ENCODE measurements at places on chromosomes 13 and 19. TPM values are rescaled to one million over a fixed set of nuclear protein-coding genes. Genes with fewer than 3 reads are reported as not detected.

DNA sequence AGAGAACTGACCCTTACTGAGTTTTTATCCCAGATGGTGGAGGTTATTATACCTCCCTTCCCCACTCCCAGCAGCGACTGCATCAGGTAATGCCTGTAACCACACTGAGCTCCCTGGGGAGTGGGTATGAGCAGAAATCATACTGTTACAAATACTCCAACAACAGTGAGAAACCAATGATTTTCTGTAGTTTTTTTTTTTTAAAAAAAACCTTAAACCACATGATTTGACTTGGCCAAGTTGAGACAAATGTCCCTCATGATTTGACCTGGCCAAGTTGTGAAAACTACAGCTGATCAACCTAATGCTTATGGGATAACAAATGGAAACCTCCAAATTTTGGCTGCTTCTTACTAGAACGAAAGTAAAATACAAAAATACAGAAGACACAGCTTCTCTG is 33.1 kb upstream of the SERP2 start:
- DNase-seq, result no peak

The LRRC8E gene
- 4.5 TPM for total RNA-seq

DNA sequence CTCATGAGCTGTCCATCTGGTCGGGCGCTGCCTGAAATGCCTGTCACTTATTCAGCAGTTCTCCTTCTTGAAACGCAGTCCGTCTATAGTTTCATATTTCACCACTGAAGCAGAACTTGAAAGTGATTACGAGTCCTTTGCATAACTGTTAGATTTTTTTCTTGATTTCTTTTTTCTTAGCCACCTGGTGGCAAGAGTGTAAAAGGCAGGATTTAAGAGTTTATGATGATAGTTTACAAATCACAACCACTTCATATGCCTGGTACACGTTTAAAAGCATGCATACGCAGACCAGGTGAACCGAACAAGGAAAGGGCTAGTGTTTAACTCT is 45.8 kb downstream of the GGACT start:
- DNase-seq, result no peak

The CDC16 gene
- 58.5 TPM for total RNA-seq

DNA sequence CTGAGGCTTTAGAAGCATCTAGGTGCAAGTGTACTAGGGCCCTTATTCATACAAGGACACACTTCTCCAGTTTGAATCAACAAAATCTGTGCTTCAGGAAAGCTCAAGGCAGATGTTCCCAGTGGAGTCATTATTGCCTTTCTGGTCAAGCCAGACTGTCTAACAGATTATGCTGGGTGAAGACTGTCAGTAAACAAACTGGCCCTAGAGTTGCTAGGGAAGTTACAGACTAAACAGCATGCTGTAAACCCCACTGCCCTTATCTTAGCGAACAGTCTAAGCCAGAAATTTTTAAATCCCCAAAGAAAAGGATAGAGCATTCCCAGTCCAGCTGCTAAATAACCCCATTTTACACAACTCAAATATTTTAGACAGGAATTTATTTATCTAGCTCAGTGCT is 1701.3 kb upstream of the PRR20A start:
- DNase-seq, result no peak

GRCh38 chr13:29284726-29285125 is 310.8 kb downstream of the SLC7A1 start:
- DNase-seq, result no peak

The WDR88 gene
- not detected for total RNA-seq

DNA sequence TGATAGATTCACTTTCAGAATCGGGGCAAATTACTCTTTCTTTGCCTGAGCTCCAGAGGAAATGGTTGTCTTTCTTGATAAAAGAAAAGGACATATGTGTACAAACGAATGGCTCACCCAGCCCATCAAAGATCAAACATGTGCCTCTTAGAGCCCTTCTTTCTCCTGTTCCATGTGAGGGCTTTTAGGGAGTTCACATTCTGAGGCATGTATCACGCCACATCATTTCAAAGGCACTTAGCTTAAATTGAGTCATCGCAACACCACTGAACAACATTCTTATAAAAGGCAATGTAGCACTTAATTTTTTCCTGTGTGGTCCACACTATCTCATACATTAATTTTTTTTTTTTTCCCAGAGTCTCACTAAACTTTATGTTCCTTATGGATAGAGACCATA is 521.0 kb downstream of the SUCLA2 start:
- no peak for DNase-seq

DNA sequence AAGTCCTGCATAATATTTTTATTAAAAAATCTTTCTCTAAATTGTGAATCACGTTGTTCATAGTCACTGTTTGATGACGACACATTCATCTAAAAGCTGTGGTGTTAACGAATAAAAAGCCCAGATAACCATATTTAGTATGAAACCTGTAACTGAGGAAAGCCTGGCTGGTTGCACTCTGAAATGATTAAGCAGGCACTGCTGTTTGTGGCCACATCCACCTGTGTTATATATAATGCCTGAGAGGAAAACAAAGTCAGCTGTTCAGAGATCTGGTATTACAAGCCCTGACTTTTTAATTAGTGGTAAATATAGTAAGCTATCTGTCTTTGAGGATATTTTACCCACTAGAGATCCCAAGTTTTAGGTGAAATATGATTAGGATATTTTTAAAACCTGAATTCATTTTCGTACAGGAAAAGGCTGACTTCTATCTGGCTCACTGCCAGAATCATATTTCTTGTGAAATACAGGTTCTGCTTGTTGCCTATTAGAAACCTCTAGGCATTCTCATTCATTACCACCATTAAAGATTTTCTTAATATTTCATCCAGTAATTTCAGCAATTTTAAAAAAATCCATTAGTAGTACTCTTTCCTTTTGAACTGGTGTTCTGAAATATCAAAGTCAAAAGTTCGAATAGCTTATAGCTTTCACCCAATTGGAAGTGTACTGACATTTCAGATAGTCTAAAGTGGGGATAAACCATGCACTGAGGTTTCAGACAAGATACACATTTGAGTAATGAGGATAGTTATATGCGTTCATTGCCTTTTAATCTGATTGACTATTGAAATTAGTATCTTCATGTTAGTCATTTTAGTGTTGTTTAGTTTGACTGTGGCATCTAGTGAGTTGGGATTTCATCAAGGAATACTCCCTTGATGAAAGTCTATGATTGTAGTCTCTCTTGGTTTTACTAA is 79.7 kb downstream of the LMO7 start:
- no peak for DNase-seq

DNA sequence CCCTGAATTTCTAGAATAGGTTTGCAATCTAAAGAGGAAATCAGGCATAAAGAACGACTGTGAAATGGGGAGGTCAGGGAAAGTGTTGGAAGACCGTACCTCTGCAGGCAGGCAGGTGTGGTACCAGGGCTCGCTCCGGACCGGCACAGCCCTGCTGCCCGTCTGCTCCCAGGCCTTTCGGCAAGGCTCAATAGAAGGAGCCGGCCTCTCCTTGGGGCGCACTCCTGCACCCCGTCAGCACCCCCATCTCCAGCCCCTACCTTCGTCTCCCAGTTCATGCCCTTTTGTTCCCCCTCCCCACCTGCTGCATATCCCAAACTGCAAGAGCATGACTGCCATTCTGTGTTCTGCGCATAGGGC is 139.8 kb upstream of the SOX1 start:
- DNase-seq, result no peak

DNA sequence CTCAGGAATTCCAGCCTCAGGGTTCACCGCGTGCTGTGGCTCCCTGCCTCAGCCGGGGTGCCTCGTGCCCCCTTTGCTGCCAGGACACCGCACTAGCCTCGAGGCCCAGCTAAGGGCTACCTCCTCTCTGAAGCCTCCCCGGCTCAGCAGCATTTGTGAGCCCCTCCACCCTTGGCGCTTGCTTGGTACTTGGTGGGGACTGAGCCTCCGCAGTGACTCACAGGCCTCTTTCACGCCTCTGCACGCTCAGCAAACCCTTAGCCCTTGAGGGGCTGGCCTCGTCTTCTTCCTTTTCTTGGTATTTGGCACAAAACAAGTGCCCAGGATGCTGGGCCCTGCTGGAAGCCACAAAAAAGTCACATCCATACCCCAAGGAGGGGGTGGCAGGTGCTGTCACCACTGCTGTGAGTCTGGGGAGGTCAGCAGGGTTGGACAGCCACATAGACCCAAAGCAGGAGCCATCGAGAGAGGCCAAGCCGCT is 85.4 kb upstream of the TM9SF2 start:
- DNase-seq, result no peak

DNA sequence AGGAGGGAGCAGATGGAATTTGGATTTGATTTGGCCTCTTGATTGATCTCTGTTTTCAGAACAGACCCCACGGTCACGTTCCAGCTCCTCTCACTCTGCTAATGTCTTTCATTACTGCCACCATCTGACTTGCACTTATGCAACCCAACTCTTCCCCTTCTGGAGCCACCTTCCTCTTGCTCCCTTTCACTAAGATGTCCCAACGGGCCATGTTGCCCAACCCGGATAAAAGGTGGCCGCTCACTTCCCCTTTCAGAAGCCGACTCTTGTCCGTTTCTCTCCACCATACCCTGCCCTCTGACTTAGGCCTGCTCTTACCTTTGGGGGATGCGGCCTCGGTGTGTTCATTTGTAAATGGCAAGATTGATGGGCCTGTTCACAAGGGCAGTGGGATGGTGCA is 27.4 kb upstream of the CYP4F8 start:
- no peak for DNase-seq

The CLDND2 gene
- not detected for total RNA-seq

DNA sequence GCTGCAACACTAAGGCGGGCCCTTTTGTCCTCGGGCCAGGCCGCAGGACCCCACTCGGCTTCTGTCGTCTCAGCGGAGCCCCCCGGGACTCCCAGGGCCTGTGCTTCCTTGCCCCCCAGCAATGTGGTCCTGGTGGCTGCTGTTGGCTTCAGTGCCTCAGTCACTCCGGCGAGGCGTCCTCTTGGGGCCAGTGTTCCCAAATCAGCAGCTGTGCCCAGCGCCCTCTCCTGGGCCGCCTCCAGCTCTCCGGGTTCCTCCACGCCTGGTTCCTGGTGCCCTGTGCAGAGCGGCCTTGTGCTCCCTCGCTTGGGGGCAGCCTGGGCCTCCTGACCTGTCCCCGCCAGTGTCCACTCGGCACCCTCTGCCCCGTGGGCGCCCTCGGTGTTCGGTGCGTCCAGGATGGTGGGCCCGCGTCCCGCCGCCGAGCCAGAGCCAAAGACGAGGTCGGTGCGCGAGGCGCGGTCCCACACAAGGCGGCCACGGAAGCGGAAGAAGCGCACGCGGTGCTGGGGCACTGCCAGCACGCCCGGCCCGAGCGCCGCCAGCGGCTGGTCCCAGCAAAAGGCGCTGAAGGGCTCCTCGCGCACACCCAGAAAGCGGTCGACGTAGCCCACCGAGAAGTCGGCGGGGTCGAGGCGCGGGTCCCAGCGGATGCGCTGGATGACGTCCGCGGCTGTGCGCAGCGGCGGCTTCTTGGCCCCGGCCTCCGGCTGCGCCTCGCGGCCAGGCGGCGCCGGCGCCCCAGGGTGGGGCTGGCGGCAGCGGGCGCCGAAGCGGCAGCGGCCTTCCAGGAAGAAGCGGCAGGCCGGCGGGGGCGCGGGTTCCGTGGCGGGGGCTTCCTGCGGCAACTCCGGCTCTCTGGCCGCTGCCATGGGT is 685 bp downstream of the LENG9 start:
- peak; percentile 73 for DNase-seq

The ZNF835 gene
- total RNA-seq, result not detected

The TRPM4 gene
- total RNA-seq, result 7.0 TPM

DNA sequence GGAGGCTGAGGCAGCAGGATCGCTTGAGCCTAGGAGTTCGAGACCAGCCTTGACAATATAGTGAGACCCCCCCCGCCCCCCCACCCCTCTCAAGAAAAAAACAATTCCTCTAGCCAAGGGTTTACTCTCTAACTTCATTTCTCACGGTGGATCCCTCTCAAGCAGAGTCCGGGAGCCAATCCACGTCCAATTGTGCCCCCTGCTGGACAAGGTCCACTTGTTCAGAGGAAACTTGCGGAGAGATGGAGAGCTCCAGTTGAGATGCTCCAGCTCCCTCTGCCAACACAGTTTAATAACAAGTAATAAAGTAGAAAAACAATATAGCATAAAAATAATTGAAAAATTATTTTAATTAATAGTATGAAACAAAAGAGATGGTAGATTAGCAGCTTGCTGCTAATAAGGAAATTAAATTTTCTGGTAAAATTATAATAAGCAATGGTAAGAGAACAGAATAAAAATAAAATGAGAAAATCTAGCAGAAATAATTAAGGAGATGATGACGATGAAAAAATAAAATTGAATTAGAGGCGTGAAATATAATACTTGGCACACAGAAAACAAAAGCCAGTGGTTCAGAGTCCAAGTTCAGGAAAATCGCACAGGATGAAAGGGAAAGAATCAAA is 14.5 kb upstream of the SIGLEC14 start:
- peak; percentile 92 for DNase-seq

DNA sequence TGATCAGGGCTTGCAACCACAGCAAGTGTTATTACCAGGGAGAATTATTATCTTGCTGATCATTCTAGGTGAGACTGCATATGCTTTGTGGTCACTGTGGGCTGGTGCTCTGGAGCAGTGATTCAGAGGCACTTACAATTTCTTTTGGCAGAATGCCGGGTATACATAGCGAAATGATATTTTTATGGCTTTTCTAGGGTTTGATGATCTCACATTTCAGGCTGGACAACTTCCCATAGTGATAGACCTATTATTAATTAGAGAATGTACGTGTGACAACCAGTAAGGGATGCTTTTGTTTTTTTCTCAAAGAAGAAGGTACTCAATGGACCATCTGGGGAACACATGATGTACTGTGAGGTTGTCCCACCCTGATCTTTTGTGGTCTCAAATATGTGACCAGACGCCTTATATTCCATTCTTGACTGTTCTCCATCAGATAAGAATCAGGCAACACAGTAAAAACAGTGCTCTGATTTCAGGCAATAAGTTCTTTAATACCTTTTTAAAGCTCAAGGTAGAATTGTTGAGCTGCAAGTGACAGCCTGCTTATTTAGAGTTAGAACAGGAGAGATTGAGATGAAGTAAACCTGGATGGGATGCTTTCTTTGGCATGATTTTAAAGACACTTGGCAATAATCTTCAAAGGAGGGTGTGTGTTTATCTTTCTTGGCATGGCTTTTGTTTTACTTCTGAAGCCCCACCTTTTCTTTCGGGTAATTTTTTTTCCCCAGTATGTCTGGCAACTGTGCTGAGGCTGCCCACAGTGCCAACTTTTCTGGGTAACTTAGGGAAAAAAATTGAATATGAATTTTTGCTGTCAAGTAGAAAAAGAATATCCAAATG is 27.4 kb upstream of the SCEL start:
- DNase-seq, result no peak

The ZNF556 gene
- total RNA-seq, result not detected

The TPRX1 gene
- total RNA-seq, result not detected

GRCh38 chr19:28294395-28294794 is 918.6 kb downstream of the UQCRFS1 start:
- no peak for DNase-seq

- DNase-seq, result no peak
Observed at GRCh38 chr13:93672996-93673395, 446.4 kb downstream of the GPC6 start.

All from hepatocyte (in vitro differentiated cells).